ENCODE measurements at places on chromosomes 1 and 21.
A peak's percentile ranks its signal among the peaks of the same experiment; 100 is the strongest.

- DNase-seq = no peak
These were observed 20.1 kb downstream of the OR2B11 start for GRCh38 chr1:247437551-247438505.

DNA sequence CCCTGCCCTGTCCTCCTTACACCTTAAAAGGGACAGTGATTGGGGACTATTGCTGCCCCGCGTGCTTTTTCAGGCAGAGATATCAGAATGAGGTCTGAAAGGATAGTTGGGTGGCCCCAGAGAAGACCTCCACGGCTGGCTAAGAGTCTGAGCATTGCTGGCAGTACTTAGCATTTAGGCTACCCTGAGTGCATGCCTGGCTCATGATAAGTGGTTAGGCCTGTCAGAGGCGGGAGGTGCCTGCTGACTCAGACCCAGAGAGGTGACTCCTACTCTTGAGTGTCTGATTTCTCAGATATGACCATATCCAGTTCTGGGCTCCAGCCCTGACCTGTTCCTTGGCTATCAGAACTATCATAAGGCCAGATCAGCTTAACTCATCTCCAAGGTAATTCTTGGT, 213.7 kb downstream of the PBX1 start:
- peak; percentile 75 for DNase-seq

- DNase-seq = peak; percentile 59
These were observed 13.5 kb downstream of the CITED4 start for GRCh38 chr1:40848530-40849189.

DNA sequence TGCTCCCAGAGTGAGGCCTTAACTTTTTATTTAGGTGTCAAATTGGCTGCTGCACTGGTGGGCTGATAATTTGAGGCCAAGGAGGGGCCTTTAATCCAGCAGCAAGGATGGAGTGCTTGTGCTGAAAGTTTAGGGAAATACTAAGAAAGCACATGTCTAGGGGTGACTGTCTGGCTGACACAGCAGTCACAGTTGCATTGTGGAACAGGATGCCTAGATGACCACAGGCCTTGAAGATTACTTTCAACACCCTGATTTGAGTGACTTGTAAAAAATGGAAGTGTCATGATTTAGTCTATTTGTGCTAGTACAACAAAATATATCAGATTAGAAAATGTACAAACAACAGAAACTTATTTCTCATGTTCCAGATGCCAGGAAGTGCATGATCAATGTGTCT, 57.7 kb downstream of the ZNF697 start:
- no peak for DNase-seq

- DNase-seq = no peak
These were observed 165.7 kb upstream of the IRF2BP2 start for GRCh38 chr1:234775477-234776246.

Data from right cardiac atrium (tissue), 5 donors.